ENCODE measurements at places on chromosomes 1 and 21. TPM values are rescaled to one million over a fixed set of nuclear protein-coding genes. Genes with fewer than 3 reads are reported as not detected.

DNA sequence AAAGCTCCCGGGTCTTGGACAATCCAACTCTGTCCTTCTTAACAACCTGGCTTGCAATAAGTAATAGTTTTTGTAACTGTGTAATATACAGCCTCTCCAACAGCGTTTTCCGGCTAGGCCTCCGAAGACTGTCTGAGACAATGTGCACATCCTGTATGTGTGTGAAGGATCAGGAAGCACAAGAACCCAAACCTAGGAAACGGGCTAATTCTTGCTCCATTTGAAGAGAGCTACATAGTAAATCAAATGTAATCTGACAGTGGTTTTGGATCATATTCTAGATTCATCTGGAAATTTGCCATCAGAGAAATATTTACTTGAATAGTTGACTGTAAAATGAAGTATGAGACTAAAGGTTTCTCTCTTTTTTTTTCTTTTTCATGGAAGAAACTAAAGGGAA, 1.2 kb downstream of the GPR52 start:
- DNase-seq = no peak

Gene AVPR1B
- total RNA-seq = not detected

Gene SYPL2
- 1.7 TPM for total RNA-seq

Gene CYP4A22
- 3.1 TPM for total RNA-seq

- no peak for DNase-seq
Measured at GRCh38 chr1:23478896-23479665, 4.9 kb downstream of the ASAP3 start.

Gene CACHD1
- 26.3 TPM for total RNA-seq

GRCh38 chr1:10022656-10023055, 10.1 kb upstream of the UBE4B start:
- peak; percentile 22 for DNase-seq

- no peak for DNase-seq
Measured at GRCh38 chr1:223513309-223513708, 120.1 kb downstream of the CCDC185 start.

DNA sequence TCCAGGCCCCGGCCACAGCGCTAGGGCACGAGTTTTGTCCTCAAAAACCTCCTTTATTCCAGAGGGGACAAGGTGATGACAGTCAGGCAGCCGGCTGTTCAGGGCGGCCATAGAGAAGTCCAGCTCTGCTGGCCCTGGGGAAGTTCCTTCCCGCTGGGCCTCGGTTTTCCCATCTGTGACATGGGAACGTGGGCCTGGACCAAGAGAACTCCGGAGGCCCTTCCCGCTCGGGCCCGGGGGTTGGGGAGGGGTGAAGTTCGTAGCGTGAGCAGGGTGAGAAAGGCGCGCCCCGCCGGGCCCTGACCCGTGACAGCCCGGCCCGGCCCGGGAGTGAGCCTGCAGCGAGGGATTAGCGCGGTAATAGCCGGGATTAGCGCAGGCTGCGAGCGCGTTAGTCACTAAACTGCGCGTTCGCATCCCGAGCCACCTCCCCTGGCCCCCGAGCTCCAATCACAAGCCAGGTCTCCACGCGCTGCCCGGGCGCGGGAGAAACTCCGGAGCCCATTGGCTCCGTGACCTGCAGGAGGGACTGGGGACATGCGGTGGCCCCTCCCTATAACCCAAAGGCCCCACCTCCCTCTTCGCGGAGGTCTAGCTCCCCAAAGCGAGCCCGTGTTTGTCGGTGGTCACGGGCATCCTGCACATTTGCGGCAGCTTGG, 29.8 kb upstream of the PADI2 start:
- peak; percentile 71 for DNase-seq

- DNase-seq = no peak
Measured at GRCh38 chr1:93434088-93434487, 13.8 kb upstream of the FNBP1L start.

Gene BSND
- under 0.01 TPM for total RNA-seq
